AG04450 (cell line): ENCODE measurements at places on chromosomes 2 and 18. TPM values are rescaled to one million over a fixed set of nuclear protein-coding genes. Genes with fewer than 3 reads are reported as not detected.
A peak's percentile ranks its signal among the peaks of the same experiment; 100 is the strongest.

The CXCR2 gene
- not detected in 2 replicates for polyA plus RNA-seq

The IL1B gene
- 2.3 and 2.4 TPM in 2 replicates for polyA plus RNA-seq

DNA sequence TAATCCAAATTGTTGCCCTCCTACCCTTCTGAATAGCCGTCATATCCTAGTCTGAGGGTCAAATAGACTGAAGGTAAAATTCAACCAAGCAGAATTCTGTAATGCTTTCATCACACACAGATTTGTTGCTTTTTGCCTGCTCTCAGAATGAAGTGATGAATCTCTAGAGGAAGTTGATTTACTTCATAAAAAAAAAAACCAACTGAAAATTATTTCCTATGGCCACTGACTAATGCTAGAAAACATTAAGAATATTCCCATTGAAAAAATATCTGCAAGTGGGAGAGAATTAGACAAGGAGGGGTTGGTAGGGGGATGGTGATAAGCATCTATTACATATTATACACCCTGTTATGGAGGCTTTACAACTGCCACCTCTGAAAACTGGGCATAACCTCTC is 2.3 kb upstream of the IL1RL2 start:
- DNase-seq: no peak

The OTOS gene
- polyA plus RNA-seq: not detected in 2 replicates

GRCh38 chr2:29703336-29703735 is 218.1 kb downstream of the ALK start:
- DNase-seq: no peak

GRCh38 chr18:10420561-10421352 is 33.7 kb upstream of the APCDD1 start:
- no peak for DNase-seq

GRCh38 chr2:168196764-168197180 is 50.6 kb downstream of the STK39 start:
- no peak for DNase-seq

The ABCG5 gene
- polyA plus RNA-seq: not detected in 2 replicates

The HK2 gene
- polyA plus RNA-seq: 12.5 and 13.3 TPM in 2 replicates

The GPR35 gene
- 0.05 and 0.06 TPM in 2 replicates for polyA plus RNA-seq

DNA sequence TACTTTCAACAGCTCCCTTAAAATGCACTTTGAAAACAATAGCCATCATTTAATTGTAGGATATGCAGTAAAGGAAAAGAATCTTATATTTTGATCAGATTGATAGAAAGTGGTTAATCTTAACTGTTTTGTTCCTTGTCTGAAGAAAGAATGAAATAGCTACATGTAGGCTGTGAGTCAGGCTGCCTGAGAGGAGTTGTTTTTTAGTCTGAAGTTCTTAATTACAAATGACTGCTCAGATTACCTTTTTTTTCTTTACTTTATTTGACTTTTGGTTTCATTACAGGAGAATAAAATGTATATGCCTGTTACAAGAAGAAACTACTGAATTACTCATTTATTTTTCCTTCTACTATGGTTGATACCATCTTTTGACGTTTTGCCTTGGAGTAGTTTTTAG is 56.8 kb downstream of the AGFG1 start:
- no peak for DNase-seq

The RAD51AP2 gene
- polyA plus RNA-seq: not detected in 2 replicates

GRCh38 chr18:5478261-5478660 is 65.5 kb downstream of the EPB41L3 start:
- DNase-seq: no peak

The CD8B gene
- polyA plus RNA-seq: not detected in 2 replicates

GRCh38 chr18:52175406-52175805 is 164.6 kb upstream of the DCC start:
- DNase-seq: no peak

GRCh38 chr18:63207835-63208234 is 111.7 kb downstream of the BCL2 start:
- no peak for DNase-seq

- DNase-seq: no peak
Observed at GRCh38 chr18:7479756-7480155, 87.4 kb upstream of the PTPRM start.

- DNase-seq: no peak
Observed at GRCh38 chr2:24181849-24182248, 7.0 kb downstream of the FAM228A start.

GRCh38 chr2:231780123-231780908 is 766 bp downstream of the PDE6D start:
- DNase-seq: no peak

The KLHL41 gene
- polyA plus RNA-seq: 0.22 and 0.26 TPM in 2 replicates

DNA sequence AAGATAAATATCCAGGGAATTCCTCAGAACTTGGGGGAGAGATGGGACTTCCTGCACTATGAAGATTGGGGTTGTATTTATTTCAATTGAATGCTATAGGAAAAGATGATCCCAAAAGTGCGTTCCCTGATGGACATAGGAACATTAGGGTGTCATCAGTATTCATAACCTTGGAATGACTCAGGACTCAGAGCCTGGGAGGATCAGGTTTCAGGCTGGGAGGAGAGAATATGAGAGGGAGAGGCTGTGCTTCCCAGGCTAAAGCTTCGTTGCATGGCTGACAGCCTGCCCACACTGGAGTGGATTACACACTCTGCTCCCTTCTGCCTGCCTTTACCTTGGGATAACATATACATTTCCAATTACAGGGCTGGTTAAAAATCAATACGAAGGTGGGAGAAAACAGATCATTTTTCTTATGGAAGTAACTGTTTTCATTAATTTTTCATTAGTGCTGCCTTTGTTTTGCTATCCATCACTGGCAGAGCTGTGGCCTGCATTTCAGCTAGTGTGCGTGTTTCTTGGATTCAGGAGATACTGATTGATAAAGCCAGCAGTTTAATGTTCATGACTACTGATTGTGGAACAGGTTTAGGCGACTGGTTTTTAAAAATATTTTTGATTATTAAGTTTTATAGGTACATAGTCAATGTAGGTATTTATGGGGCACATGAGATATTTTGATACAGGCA is 118.7 kb downstream of the KCTD1 start:
- DNase-seq: peak; percentile 50

DNA sequence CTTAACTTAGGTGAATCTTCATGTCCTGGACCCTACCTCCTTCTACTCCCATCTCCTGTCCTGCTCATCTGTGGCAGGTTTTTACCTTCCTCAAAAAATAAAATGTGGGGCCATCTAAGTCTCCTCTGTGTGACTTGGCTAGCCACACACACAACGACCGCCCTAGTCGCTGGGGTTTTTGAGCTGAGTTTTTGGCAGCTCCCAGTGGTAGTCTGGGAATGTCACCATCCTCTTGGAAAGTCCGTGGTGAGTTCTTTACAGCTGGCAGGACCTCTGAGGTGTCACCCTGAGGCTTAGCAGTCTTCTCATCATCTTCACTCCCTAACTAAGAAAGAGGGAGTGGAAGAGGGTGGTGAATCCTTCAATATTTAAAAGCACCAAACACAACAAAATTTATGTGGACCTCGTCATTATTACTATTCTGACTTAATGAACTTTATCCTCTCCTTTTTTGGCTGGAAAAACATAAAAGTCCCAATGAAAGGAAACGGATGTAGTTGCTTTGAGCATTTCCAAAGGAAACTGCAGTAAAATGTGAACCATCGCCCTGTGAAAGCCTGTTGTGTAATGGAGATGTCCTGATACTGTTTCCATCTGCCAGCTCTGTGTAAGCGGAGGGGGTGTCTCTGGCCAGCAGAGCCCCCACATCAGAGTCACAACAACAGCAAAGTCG is 78.6 kb downstream of the VAPA start:
- no peak for DNase-seq

DNA sequence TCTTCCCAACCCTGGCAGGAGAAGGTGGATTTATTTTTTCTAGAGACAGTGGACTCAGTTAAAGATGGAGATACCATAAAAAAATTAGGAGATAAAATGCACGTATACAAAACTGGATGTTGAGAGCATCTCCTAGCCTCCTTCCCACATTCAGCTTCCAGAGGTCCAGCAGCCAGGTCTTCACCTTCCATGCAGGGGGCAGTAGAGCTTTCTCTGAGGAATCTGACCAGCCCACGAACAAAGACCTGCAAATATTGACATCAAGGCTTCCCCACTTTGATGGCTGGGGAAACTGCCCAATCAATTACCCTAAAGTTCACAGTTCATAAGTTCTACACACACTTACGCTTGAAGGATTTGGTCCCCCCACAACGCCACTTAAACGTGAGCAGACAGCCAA is 24.5 kb downstream of the AQP4 start:
- DNase-seq: no peak

DNA sequence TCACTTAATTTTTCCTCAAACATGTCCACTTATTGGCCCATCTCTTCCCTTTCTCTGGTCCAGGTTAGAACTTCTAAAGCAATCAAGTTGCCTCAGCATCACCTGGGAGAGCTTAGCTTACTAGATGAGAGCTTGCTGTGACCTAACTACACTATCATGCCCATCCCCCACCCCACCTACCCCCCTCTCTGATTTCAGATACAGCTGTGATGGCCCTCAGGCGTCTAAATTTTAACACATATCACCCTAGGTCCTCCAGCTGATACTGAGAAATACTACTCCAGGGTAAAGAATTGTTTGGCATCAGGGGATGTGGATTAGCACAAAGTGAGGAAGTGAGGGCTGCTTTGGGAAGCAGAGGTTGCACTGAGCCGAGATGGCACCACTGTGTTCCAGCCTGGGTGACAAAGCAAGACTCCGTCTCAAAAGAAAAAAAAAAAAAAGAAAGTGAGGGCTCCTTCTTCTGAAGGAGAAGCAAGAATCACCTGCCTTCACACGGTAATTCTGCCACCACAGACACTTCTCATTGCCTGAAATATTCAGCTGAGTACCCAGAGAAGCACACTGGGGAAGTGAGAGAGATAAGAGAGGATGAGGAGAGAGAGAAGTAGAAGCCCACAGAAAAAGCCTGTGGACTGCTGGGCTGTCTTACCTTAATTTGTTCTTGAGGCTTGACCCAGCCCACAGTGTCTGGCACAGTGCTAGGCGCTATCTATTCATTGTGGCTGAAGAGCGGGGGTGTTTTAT is 263.4 kb downstream of the ASXL3 start:
- DNase-seq: no peak

DNA sequence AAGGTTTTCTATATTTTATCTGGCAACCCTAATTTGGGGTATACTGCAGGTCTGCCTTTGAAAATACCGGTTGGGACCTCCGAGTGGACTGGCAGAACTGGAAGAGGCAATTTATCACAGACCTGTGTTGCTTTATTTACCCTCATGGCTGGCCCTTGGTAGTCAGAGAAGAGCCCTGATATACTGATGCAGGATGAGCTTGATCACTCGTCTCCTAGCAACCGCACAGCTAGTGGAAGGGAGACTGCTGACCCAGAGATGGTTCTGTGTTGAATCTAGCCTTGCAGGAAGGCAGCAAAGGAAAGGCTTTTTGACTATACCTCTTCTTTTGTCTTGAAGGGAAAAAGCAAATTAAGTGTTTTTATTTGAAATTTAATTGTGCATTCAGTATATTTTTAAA is 154.7 kb downstream of the EML6 start:
- DNase-seq: no peak

The RAX gene
- not detected in 2 replicates for polyA plus RNA-seq

GRCh38 chr2:54906716-54907115 is 143.5 kb downstream of the RTN4 start:
- no peak for DNase-seq

- DNase-seq: no peak
Observed at GRCh38 chr2:39571111-39571731, 94.5 kb upstream of the TMEM178A start.

- DNase-seq: no peak
Observed at GRCh38 chr18:61719671-61720070, 173.1 kb downstream of the RNF152 start.

- DNase-seq: no peak
Observed at GRCh38 chr18:11689669-11690565, 853 bp downstream of the GNAL start.
